Stimulated activated CD4-positive, alpha-beta T cell treated with anti-CD3 and anti-CD28 coated beads, Interleukin-1b, Interleukin-23, amount 100 ng/mL, for 1 hour (primary cell): ENCODE measurements at places on chromosomes 1 and 21.

- no peak for DNase-seq
Observed at GRCh38 chr1:63975481-63975880, 201.7 kb downstream of the ROR1 start.

DNA sequence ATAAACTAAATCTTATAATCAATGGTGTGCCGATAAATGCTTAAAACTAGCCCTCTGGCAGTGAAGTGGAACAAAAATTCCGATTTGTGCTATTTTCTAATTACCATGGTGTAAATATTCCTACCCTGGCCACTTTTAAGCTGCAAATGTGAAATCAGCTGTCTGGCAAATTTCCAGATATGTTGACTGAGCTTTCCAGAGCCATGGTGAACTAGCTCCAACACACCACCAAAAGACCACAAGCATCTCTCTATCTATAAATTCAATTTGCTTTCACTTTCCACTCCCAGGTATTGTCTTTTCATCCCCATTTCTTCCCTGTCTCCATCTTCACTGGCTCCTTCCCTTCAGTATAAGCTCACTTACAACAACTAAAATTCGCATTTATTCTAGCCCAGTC, 152.3 kb upstream of the RGS18 start:
- DNase-seq: no peak

- no peak for DNase-seq
Observed at GRCh38 chr1:39416609-39417008, 74.8 kb upstream of the BMP8A start.

- DNase-seq: no peak
Observed at GRCh38 chr1:15833069-15833679, 14.3 kb upstream of the SPEN start.

GRCh38 chr1:245835386-245835785, 671.7 kb downstream of the SMYD3 start:
- DNase-seq: no peak

GRCh38 chr1:100351095-100351887, 1.0 kb upstream of the CDC14A start:
- peak; percentile 57 for DNase-seq

GRCh38 chr21:28455253-28455600, 537.5 kb downstream of the LTN1 start:
- DNase-seq: no peak

- no peak for DNase-seq
Observed at GRCh38 chr1:101290119-101290921, 53.5 kb downstream of the S1PR1 start.

GRCh38 chr1:2344121-2344681, 47.2 kb downstream of the MORN1 start:
- no peak for DNase-seq

- no peak for DNase-seq
Observed at GRCh38 chr1:200889571-200889970, 5.1 kb upstream of the INAVA start.

DNA sequence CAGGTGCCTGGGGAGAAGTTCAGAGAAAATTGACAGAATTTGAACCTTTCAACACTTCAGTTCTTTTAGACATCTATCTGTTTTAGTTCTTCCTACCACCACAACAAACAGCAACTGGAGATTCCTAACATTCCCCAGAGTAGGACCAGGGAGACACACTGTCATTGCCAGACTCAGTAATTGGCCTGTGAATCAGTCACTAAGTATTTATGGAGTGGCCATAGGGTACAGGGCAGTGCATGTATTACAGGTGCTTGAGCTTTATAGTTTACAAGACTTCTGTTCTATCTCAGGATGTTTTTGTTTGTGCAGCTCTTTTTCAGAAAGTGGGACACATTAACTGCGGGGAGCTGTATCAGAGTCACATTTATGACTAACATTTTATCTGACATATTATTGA, 1.7 kb downstream of the CDC14A start:
- DNase-seq: no peak

DNA sequence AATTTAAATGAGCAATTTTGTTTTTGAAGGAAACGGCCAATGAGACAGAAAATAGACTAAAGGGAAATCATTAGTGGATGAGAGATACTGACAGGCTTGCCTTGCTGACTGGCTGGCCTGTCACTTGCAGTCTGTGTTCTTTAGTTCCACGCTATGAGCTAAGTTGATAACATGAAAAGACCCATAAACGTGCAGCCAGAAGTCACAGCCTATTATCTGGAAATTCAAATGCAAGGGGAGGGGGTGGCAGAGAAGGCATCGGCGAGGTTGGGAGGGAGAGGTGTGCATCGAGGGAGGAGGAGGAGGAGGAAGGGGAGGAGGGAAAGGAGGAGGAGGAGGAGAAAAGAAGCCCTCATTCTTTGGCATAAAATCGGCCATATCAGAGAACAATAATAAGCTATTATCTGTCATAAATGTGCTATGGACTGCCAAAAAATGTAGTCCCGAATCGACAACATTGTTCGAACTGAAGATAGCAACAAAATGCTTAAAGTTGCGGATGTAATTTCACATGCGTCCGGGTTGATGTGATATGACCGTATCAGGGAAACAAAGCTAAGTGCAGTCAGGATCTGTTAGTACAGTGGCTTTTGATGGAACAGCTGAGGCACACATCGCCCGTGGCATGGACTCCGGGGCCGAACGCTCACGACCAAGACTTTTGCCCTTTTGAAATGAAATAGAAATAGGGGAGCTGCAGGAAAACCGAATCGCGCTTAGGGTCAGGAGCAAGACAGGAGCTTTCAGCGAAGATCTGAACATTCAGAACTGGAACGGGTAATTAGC, 11.6 kb upstream of the BARHL2 start:
- DNase-seq: no peak

GRCh38 chr1:4018466-4019146, 118.5 kb upstream of the C1orf174 start:
- no peak for DNase-seq

DNA sequence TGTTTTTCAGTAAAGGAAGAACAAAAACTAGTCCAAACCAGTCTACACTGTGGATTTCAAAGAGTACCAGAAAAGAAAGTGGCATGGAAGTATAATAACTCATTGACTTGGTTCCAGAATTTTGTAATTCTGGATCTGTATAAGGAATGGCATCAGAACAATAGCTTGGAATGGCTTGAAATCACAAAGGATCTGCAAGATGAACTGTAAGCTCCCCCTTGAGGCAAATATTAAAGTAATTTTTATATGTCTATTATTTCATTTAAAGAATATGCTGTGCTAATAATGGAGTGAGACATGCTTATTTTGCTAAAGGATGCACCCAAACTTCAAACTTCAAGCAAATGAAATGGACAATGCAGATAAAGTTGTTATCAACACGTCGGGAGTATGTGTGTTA, 21.3 kb downstream of the CHODL start:
- no peak for DNase-seq

DNA sequence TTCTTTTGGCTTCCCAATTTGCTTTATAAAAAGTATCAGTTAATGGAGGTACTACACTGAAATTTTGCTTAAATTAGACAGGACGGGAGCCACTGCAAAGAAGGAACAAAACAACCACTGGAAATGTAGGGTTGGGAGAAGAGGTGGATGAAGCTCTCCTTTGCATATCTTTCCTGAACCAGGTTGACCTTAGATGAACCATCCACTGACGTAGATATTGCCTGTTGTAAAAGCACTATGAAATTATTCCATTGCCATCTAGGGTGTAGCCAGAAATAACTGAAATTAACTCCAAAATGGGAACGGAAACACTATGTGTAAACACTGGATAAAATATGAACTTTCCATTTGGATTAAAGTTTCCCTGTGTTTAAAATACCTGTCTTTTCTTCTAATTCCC, 1.2 kb upstream of the ABL2 start:
- DNase-seq: no peak

DNA sequence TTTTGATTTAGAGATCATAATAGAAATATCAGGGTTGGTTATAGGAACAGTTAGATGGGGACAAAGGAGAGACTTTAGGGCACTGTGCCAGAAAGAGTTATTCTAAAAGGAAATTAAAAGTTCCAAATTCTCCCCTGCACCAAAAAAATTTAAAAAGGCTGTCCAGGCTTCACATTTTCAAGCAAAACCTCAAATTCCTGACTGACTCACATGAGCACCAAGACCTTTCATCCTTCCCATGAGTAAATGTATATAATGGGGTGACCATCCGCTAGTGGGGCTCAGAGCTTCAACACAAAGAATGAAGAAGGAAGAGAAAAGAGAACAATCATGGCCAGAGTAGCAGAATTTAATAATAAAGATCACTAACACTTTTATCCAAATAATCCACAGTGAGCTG, 131.6 kb upstream of the MROH9 start:
- DNase-seq: no peak

- DNase-seq: no peak
Observed at GRCh38 chr1:110478886-110479285, 27.9 kb downstream of the PROK1 start.

DNA sequence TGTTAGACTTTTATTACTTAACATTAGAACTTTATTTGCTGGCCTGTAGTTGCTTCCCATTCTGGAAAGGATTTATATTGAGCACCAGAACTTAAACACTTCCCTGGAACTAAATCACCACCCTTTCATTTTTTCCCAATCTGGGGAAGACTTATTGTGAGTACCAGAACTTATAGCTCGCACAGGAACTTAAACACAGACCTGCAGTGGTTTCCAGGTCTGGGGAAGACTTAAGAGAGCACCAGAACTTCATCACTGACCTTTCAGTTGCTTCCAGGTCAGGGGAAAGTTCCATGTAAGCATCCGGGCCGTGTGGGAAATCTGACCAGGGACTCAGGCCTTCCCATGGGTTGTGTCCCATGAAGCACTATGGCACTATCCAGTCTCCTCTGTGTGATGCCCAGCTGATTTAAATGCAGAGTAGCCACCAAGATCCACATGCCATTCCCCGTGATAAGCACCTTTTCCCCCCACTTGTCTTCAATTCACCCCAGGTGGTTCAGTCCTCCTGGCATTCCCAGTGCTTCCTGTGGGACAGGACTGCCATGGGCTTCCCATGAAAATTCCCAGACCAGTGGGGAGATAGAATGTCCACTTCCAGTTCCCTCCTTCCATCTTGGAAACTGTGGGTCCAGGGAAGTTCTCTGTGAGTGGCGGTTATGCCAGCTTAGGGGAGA, 48.9 kb downstream of the C4BPA start:
- DNase-seq: no peak

DNA sequence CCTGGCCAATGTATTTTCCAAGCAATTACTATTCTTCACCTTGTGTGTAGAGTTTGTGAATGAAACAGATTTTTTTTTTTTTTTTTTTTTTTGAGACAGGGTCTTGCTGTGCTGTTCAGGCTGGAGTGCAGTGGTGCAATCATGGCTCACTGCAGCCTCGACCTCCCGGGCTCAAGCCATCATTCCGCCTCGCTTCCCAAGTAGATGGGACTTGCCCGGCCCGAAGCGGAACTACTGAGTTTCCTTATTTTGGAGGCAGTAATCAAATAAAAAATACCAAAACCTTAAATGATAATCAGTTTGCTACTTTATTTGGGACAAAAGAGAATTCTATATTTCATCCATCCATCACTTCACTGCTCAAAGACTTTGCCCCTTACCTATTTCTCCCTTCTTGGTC, 704 bp upstream of the BTBD8 start:
- no peak for DNase-seq

DNA sequence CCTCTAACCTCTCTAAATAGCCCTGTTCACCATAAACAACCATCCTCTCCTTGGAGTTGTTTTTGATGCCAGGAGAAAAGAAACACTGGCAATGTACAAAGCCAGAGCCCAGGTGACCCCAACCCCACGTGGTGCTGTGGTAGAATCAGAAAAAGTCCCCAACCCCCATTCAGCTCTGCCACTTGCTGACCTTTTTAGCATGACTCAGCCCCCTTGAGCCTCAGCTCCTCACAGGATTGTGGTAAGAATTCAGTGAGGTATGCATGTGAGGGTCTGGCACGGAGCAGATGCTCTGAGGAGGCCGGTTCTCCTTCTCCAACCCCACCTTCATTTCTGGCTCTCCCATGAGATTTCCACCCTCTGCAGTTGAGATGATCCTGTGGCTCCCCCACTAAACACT, 11.1 kb upstream of the CHI3L1 start:
- DNase-seq: no peak

- no peak for DNase-seq
Observed at GRCh38 chr1:31509124-31510072, 66.9 kb upstream of the TINAGL1 start.

GRCh38 chr1:168792592-168793125, 63.7 kb upstream of the DPT start:
- no peak for DNase-seq

- DNase-seq: no peak
Observed at GRCh38 chr1:208261874-208262273, 17.7 kb upstream of the PLXNA2 start.

- no peak for DNase-seq
Observed at GRCh38 chr1:185345913-185346720, 29.1 kb upstream of the IVNS1ABP start.

DNA sequence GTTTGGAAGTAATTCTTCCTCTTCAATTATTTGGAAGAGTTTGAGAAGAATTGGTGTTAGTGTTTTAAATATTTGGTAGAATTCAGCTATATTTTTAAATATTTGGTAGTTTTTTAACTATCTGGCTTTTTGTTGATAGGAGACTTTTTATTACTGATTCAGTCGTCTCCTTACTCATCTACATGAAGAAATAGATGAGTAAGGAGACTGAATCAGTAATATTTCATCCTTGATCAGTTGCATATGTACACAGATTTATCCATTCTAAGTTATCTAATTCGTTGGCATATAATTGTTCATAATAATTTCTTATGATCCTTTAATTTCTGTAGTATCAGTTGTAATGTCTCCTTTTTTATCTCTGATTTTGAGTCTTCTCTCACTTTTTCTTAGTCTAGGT, 224.1 kb downstream of the GPR52 start:
- DNase-seq: no peak

DNA sequence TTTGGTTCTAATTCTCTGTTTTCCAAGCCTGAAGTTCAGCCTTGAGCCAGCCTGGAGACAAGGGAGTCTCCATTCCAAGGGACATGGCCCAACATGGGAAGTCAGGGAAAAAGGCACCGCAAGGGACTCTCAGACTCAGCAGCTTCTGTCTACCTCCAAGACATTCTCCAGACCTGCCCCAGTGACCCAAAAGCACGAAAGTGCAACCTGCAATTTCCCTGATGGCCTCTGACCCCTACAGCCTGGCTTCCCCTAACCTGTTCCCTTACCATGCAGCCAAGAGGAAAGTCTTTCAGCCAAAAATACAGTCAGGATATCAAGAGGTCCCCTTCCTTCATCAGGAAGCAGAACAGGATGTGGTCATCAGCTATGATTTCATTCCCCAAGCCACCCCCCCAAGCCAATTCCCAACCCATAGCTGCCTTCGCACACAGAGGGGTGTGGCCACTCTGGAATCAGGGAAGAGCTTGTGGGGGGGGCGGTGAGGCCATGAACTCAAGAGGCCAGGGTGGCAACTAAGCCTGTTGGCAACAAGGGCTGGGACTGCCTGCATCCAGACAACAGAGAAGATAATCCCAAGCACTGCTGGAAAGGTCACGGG, 59.2 kb downstream of the TIAM1 start:
- DNase-seq: no peak

- DNase-seq: no peak
Observed at GRCh38 chr1:103941086-103941485, 191.4 kb downstream of the AMY1C start.

- DNase-seq: peak; percentile 76
Observed at GRCh38 chr1:231211005-231211857, 29.8 kb upstream of the GNPAT start.

- DNase-seq: no peak
Observed at GRCh38 chr1:23759277-23759676, 16.0 kb downstream of the ELOA start.

- no peak for DNase-seq
Observed at GRCh38 chr1:202888221-202888530, 773 bp downstream of the RABIF start.

- DNase-seq: no peak
Observed at GRCh38 chr1:3504151-3504821, 49.8 kb downstream of the ARHGEF16 start.

- no peak for DNase-seq
Observed at GRCh38 chr1:45409276-45409675, 69.0 kb upstream of the MUTYH start.
